H4 (cell line): ENCODE measurements at places on chromosomes 7 and 10. TPM values are rescaled to one million over a fixed set of nuclear protein-coding genes. Genes with fewer than 3 reads are reported as not detected.

The TRIM73 gene
- 0.15 TPM in 1 of 2 replicates, not detected in the other for total RNA-seq

The COL17A1 gene
- total RNA-seq, result not detected in 2 replicates

The DNAJC12 gene
- total RNA-seq, result 18.2 and 20.0 TPM in 2 replicates

The FFAR4 gene
- not detected in 2 replicates for total RNA-seq

The CD36 gene
- 1.2 and 5.2 TPM in 2 replicates for total RNA-seq

The TMEM176B gene
- 0.27 and 0.76 TPM in 2 replicates for total RNA-seq

The CAV1 gene
- total RNA-seq, result 210 and 218 TPM in 2 replicates

The CAMK2B gene
- total RNA-seq, result 0.06 TPM in 1 of 2 replicates, not detected in the other

The SLC35B4 gene
- 23.9 and 25.8 TPM in 2 replicates for total RNA-seq

The LDB3 gene
- 0.08 and 0.16 TPM in 2 replicates for total RNA-seq

The FAM131B gene
- 2.0 and 3.1 TPM in 2 replicates for total RNA-seq

The MRC1 gene
- total RNA-seq, result not detected in 2 replicates

The OR2A12 gene
- total RNA-seq, result not detected in 2 replicates

The ERLIN1 gene
- 37.3 and 42.5 TPM in 2 replicates for total RNA-seq

The POT1 gene
- total RNA-seq, result 28.0 and 30.9 TPM in 2 replicates

The POLR3A gene
- total RNA-seq, result 4.7 and 5.5 TPM in 2 replicates

The SLC16A12 gene
- 0.08 and 0.12 TPM in 2 replicates for total RNA-seq

The PLPP4 gene
- total RNA-seq, result 2.6 and 14.7 TPM in 2 replicates

The TET1 gene
- 2.0 TPM in 2 replicates for total RNA-seq

The HMX3 gene
- total RNA-seq, result 0.45 TPM in 1 of 2 replicates, not detected in the other

The IQUB gene
- total RNA-seq, result 0.08 TPM in 1 of 2 replicates, not detected in the other
